ENCODE measurements at places on chromosomes 6 and 20. TPM values are rescaled to one million over a fixed set of nuclear protein-coding genes. Genes with fewer than 3 reads are reported as not detected.
A peak's percentile ranks its signal among the peaks of the same experiment; 100 is the strongest.

GRCh38 chr6:170444811-170445211 lies 108.3 kb downstream of the PSMB1 start:
- no peak for DNase-seq

Gene HLA-DPA1
- 172 TPM for total RNA-seq

DNA sequence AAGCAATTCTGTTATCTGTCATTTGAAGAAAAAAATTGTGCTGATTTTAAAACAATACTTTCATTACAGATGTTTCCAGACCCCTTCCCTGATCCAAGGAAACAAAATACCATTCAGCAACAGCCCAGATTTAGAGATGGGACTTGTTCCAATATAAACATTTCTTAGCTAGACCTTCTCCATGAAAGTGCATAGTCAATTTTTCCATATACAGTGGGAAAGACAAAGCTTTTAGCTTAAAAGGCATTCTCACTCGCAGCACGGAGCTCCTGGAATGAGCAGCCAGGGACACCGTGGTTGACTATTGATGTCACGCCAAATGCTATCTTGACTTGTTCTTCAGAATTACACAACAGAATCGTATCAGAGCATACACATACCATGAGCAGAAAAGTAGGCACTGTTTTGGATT lies 21.5 kb downstream of the LAMA4 start:
- DNase-seq = no peak

- DNase-seq = no peak
Observed at GRCh38 chr6:91240878-91241603, 654.2 kb upstream of the MAP3K7 start.

Gene CYP24A1
- 0.44 TPM for total RNA-seq

Gene LY6G6F
- not detected for total RNA-seq

- no peak for DNase-seq
Observed at GRCh38 chr6:209432-210103, 82.7 kb upstream of the DUSP22 start.

Gene ZNF165
- 4.8 TPM for total RNA-seq

DNA sequence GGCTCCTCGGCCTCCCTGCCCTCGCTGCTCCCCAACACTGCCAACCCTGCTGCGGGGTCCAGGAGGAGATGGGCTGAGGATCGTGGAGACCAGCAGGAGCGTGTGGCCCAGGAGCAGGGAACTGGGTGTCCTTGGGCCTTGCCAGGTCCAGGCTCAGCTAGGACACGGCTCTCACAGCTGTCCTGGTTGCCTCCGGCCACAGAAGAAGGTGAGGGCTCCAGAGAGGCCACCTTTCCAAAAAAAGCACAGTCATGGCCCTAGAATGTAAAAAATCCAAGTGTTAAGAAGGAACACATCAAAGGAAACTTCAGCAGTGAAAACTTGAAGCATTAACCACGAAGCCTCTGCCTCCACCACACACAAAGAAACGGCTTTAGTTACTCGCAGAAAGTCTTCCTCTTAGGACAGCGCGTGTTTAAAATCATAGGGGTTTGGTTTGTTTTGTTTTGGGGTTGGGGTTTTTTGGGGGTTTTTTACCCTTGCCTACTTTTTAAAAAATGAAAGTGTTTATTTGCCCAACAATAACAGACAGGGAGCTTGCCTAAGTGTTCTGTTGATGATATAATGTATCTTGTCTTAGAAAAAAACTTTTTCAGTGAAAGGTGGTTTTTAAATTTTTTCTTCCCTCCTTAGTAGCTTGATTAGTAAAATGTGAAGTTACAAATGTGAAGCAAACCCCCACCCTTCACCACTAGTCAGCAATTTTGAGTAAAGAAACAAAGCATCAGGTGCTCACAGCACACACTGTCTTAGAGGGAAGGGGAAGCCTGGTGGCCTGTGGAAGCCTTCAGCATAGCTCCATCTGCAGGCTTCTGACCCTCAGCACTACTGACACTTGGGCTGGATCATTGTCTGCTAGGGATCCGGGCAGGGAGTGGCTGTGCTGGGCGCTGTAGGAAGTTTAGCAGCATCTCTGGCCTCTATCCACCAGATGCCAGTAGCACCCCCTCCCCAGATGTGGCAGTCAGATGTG lies 60.0 kb downstream of the PTPN1 start:
- no peak for DNase-seq

Gene SAMD10
- total RNA-seq = 6.2 TPM

GRCh38 chr6:3987053-3987452 lies 91.9 kb downstream of the FAM217A start:
- peak; percentile 32 for DNase-seq

DNA sequence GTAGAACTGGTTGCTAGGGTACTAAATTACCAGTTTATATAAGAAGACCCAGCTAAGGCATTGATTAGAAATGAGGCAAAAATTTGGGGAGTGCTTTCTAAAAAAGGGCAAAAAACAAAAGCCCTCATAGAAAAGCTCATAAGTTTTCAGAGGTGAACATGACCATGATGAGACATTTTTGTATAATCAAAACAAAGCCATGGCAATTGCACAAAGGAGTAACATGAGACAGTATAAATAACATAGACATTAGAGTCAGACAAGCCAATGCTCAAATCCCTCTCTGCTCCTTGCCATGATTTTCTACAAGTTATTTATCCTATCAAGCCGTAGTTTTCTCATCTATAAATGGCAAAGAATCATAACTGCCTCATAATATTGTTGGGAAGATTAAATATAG lies 112.2 kb upstream of the ADTRP start:
- DNase-seq = no peak

GRCh38 chr6:43129434-43130194 lies 41.5 kb upstream of the SRF start:
- DNase-seq = peak; percentile 25

GRCh38 chr6:141685416-141685815 lies 447.3 kb upstream of the GJE1 start:
- DNase-seq = no peak

GRCh38 chr6:47698342-47698787 lies at the start of gene ADGRF4:
Gene ADGRF4 (plus strand): TSS chr6:47698580. CDS start chr6:47707246, 8,666 bp downstream.
- DNase-seq = no peak

Gene CDKN1A
- 60.9 TPM for total RNA-seq

GRCh38 chr20:32333988-32334885 lies 23.9 kb upstream of the ASXL1 start:
- DNase-seq = peak; percentile 76

DNA sequence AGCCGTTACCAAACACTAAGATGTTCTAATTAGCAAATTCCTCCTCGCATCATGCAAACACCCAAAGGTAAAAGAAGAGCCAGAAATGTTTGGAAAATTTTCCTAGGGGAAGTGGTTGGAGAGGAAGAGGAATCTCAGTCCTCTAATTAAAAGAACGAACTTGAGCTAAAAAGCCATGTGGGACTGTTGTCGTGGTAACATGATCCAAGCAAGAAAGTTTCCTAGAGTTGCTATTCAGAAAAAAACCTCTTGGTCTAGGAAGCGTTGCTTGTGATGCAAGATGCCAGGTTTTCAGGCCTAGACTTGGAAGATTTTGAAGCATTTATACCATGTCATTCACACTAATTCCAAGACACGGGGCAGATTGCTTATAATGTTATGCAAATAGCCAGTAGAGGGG lies 106.8 kb upstream of the DOK5 start:
- DNase-seq = no peak

DNA sequence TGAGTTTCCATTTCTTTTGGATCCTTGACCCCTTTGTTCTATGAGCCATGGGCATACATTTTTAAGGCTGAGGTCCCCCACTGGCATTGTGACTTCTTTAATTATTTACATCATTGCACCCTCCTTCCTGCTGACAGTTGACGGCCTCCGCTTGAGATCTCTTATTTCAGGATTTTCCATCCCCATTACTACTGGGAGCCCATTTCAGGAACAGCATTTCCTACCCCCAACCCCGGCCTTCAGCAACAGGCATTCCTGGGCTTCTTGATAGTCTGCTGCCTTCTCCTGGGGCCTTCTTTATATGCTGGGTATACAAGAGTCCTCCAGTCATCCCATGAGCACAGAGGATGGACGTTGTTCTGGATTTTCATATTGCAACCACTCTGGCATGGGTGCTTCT lies 3.8 kb downstream of the ULBP1 start:
- no peak for DNase-seq

DNA sequence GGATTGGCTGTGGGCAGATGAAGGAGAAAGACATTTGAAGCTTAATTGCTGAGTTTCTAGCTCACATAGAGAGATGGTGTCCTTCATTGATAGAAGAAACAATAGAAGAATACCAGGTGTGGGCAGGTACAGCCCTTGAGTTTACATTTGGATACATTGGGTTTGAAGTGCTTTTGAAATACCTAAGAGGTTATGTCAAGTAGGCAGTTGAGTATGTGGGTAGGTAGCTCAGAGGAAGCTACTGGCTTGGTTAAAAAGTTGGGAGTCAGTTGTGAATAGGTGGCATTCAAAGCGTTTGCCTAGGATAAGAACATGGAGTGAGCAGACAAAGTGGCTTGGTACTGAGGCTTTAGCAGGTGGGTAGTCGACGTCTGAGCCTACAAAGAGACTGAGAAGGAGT lies 25.0 kb downstream of the NDUFAF5 start:
- DNase-seq = no peak

GRCh38 chr6:158115508-158115907 lies 52.6 kb downstream of the SERAC1 start:
- no peak for DNase-seq

GRCh38 chr6:122184401-122184827 lies 215.0 kb upstream of the HSF2 start:
- no peak for DNase-seq

DNA sequence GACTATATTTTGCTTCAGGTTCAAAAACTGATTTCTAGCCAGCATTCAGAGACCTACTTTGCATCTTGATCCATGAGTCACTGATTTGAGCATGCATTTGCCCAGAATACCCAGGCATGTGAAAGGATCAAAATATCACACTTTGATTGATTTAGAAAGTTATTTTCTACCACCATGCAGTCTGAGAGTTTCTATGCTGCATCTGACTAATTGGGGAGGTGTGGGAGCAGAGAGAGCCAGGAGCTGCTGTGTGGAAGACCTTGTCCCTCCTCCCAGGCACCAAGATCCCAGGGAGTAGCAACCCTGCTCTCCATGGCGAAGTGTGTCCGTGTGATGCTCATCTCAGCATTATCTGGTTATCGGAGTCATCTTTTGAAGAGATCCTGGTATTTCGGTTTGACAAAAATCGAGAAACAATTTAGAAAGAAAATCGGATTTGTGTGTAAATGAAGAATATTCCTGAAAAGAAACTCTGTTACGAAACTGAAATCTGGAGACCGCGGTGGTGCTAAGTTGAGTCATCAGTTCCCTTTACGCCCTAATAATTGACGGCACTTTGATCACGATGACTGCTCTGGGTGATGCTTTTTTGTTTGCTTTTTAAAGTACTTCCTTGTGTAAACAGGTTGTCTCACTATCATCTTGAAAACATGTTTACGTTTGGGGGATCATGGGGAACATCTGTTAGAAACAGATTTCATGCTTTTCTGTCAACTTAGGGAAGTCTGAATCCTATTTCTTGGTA lies 193.4 kb downstream of the BACH2 start:
- no peak for DNase-seq

- DNase-seq = no peak
Observed at GRCh38 chr6:48541649-48542048, 430.7 kb upstream of the PTCHD4 start.

- no peak for DNase-seq
Observed at GRCh38 chr20:46704714-46705377, 4.6 kb upstream of the SLC2A10 start.

DNA sequence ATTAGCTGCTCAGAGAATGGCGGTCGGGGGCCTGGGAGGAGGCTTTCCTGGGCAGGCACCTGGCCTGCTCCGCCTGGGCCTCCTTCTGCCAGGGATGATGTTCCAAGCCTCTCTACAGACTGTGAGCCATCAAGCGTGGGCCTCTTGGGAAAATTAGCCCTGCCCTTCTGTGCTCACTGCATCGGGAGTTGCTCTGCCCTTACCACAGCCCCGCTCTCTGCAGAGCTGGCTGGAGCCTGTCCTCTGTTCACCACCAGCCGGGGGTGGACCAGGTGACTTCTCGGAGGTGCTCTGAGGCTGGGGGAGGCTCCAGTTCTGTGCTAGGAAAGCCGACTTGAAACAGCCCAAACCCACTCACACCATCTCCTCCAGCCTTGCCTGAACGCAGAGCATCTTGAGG lies 24.2 kb downstream of the MDGA1 start:
- peak; percentile 79 for DNase-seq

DNA sequence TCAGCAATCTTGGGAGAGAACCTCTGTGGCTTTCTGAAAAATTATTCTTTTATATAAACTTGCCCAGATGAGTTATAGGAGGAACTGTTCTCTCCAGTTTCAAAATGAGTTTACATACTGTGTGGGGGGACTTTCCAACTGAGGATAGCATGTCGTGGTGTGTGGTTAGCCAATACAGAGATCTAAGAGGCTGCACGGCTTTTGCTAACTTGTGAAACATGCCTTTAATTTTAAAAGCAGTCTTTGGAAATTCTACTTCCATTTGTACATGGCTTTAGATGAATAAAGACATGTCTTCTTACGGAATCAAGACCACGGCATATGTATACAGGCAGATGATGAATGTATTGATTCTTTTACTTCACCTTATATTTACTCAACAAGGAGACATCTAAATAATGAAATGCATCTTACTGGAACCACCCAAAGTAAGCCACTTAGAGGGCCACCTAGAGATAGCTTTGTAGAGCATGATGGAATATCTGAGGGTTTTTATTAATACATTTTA lies 39.8 kb downstream of the HIVEP1 start:
- DNase-seq = no peak

Gene THBS2
- 74.7 TPM for total RNA-seq

DNA sequence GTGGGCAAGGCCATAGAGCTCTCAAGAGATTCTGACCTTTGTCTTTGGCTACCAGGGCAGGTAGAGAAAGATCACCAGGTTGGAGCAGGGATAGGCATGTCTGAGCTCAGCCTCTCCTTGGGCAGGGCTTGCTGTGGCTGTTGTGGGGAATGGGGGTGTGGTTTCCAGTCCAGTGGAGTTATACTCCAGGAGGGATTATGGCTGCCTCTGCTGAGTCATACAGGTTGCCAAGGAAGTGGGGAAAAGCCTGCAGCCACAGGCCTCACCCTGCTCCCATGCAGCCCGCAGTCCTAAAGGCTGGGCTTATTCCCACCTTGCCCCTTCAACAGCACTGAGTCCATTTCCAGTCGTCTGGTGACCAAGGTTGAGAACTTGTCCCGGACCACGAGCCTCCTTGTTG lies 21.9 kb downstream of the MEP1A start:
- DNase-seq = no peak

- DNase-seq = no peak
Observed at GRCh38 chr6:168215121-168215808, 104.3 kb downstream of the DACT2 start.

Gene CASS4
- 0.98 TPM for total RNA-seq

- DNase-seq = no peak
Observed at GRCh38 chr20:32440758-32441078, 82.6 kb downstream of the ASXL1 start.

- DNase-seq = no peak
Observed at GRCh38 chr20:4833074-4833728, 111.5 kb downstream of the PRND start.

Gene SYTL3
- total RNA-seq = 33.0 TPM

GRCh38 chr6:111306104-111306888 lies 176.7 kb downstream of the REV3L start:
- no peak for DNase-seq

Gene SAPCD1
- total RNA-seq = 2.0 TPM

- no peak for DNase-seq
Observed at GRCh38 chr6:43262000-43262779, 18.9 kb downstream of the TTBK1 start.

Gene TUBB1
- 0.46 TPM for total RNA-seq

- no peak for DNase-seq
Observed at GRCh38 chr6:124539096-124539495, 423.1 kb upstream of the RNF217 start.
